ENCODE measurements at places on chromosomes 2 and 18.

DNA sequence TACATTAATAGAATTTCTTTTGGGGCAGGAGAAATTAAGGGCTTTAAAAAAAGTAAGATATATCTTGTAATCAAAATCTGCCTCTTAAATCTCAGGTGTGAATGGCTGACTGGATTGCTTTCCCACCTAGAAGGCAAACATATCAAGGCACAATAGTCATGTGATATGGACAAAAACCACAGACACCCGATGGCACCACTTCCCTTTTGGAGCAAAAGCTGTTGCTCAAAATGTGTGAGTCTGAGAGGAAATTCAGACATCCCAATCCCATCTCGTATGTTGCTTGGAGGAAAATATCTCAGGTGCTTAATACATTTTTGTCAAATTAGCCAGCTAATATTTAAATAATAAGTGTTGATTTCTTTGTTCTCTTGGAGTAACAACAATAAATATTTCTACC lies 120.7 kb downstream of the KCNF1 start:
- DNase-seq = no peak

DNA sequence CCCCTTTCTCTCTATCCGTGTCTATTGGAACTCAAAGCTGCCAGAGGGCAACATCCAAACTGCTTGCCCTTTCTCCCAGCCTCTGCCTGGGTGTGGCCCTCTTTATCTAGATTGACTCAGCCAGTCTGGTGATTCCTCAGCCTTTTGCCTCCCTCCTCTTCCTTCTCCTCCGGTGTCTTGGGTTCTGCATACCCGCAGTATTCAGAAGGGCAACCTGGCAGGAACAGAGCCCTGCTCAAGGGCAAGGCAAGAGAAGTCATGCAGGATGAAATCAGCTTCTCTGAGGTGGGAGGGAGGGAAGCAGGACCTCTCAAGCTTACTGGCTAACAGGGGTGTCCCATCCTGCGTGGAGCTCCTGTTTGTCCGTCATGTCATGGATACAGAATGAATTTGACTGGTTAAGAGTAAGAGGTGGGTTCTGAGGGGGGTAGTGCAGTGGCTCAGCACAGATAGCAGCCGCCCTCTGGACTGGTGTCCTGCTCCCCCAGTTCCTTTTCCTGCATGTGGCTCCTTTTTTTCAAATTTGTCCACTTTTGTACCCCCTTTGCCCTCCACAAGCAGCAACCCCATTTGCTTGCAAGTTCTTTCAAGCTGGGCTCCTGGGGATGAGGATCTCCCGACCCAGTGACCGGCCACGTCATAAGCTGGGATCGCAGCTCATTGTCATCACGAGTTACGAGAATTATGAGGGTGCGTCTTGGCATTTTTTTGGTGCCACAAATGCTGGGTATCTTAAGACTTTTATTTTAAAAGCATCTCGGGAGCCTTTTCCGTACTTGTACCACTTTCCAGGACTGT lies 154.1 kb downstream of the FHOD3 start:
- no peak for DNase-seq

GRCh38 chr2:75379476-75380210 lies 180.3 kb upstream of the TACR1 start:
- no peak for DNase-seq

GRCh38 chr2:230814616-230815015 lies 50.1 kb upstream of the ITM2C start:
- DNase-seq = no peak

GRCh38 chr2:232132181-232132580 lies 170.7 kb downstream of the DIS3L2 start:
- no peak for DNase-seq

DNA sequence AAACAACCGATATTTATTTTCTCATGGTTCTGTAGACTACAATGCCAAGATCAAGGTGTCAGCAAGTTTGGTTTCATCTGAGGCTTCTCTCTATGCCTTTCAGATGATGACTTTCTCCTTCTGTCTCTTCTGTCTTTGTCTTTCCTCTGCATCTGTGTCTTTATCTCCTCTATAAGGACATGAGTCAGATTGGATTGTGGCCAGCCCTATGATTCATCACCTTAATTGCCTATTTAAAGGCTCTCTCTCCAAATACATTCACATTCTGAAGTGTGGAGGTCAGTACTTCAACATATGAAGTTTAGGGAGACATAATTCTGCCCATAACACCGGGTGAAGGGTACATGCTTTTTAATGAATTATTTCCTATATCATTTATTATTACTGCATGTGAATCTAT lies 71.2 kb upstream of the CNTNAP5 start:
- no peak for DNase-seq

GRCh38 chr2:14550658-14551057 lies 81.9 kb upstream of the LRATD1 start:
- no peak for DNase-seq

DNA sequence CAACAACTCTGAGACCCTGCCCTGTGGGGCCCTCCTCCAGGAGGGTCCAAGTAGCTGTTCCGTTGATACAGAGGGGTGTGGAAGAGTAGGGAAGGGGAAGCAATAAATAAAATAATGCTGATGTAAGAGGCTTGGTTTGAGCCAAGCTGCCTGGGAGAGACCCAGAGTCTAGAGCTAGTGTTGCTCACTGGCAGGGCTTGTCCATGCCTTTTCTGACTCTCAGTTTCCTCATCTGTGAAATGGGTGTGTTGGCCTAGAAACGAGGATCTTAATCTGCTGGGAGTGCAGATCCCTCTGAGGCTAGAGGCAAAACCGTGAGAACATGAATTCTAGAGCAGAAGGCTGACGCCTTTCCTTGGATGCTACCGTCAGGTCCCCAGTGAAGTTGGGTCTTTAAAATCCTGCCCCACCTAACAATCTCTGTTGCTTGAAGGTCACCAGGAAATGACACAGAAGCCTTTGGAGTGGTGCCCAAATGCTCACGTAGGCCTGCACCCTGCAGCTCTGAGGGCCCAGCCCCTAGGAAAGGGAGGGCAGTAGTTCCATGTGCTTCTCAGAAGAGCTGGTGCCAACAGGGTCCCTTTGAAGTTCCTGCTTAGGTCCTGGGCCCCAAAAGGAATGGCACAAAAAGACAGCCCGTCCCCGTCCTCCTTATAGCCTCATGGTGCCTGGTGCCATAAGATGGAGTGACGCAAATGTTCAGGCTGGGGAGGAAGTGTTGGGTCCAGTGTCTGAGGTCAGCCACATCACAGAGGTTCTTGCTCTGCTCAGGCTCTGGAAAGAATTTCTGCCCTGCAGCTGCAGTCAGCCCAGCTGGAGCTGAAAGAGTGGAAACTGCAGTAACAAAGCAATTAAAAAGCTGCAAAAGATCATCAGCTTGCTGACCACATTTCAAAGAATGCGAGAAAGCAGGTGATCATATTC lies 73.2 kb upstream of the SMAD2 start:
- DNase-seq = no peak

GRCh38 chr18:67766930-67767329 lies 250.4 kb upstream of the DSEL start:
- DNase-seq = no peak
